ENCODE measurements at places on chromosomes 11 and 22. TPM values are rescaled to one million over a fixed set of nuclear protein-coding genes. Genes with fewer than 3 reads are reported as not detected.

GRCh38 chr11:125258291-125259032 is 93.9 kb downstream of the PKNOX2 start:
- DNase-seq = no peak

- DNase-seq = no peak
Observed at GRCh38 chr11:45091563-45092403, 54.7 kb upstream of the PRDM11 start.

DNA sequence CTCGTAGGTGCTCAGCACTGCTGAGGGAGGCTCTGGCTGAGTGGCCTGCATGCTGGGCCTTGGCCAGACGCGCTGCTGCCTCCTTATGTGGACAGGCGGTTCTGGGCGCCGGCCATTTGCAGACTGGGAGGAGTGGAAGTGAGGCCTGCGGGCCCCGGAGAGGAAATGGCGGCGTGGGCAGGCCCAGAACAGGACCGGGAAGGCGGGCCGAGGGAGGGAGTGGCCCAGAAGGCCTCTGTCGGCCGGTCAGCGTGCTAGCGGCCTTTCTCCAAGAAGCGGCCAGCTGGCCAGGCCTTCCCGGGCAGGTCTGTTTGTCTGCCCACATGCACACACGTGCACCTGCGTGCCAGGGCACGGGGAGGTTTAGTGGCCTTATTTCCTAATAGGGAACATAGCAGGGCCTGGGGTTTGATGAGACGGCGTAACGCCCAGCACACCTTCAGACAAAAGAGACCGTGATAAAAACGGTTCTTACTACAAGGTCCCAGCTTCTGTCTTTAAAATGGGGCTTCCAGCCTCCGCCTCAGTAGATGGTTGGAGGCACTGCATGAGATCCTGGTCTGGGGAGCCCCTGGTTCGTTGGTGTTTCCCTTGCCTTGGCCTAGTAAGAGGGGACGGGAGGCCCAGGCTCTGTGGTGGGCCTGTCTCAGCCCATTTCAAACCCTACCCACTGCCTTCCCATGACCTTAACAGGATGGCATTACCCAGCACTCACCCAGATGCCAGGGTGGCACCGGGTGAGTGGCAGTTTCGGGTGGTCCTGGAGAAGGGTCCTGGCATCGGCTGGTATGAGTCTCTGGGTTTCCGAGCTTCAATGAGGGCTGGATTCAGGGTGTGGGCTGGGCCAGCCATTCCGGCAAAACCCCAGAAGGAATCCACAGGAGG is 65.1 kb upstream of the PPARA start:
- DNase-seq = no peak

DNA sequence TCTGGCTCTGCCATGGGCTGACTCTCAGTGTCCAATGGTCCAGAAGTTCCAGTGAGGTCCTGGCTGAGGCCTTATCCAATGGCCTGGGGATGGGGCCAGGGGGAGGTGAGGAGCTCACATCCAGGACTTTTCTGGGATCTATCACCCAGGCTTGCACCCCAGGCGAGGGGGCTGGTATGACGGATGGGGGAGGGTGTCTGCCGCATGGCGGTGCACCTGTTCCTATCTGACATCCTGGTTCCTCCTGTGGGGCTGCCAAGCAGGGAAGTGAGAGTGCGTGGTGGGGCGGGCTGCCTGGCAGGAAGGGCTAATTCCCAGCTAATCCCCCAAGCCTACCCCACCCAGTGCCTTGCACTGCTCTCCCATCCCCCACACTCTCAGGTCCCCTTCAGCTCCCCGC is 102.1 kb downstream of the NECTIN1 start:
- DNase-seq = no peak

DNA sequence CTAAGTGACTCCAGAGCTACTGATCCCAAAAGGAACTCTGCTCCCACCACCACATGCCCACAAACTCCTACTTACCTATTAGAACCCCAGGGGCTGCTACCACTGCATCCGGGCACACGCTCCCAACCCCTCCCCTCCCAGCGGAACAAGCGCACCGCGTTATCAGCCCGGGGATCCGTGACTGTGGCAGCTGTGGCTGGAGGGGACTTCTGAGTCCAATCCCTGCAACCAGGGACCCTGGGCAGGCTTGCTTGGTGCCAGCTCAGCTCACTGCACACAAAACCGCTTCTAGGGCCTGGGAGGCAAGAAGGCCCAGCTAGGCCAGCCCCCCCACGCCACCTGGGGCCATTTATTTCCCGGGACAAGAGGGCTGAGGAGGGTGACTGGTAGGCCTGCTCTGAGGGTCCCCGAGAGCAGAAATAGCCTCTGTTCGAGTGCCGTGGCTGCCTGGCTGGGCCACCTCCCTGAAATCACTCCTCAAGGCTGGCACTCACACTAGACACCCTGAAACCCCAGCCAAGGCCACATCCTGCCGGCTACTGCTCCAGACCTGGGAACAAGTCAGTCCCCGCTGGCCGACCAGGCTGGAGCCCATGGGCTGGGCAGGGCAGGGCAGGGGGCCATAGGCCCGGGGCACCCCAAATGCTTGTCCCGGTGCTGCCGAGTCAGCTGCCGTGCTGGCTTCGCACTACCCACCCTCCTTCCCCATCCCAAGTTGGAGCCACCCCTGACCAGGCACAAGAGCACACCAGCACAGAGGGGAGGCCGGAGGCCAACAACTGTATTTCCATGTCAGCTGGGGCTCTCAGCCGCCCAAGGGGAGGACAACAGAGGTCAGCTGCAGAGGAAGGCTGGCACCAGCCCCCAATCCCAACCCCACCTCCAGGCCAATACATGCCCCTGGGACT is 1.9 kb upstream of the IFITM10 start:
- no peak for DNase-seq

- no peak for DNase-seq
Observed at GRCh38 chr11:29265381-29265780, 751.4 kb downstream of the KCNA4 start.

- no peak for DNase-seq
Observed at GRCh38 chr11:7031471-7031871, 11.2 kb downstream of the NLRP14 start.

- DNase-seq = no peak
Observed at GRCh38 chr11:110026858-110027626, 66.2 kb upstream of the ZC3H12C start.

GRCh38 chr11:36757075-36757474 is 159.0 kb upstream of the RAG2 start:
- no peak for DNase-seq

- no peak for DNase-seq
Observed at GRCh38 chr11:1484695-1485503, 1.7 kb downstream of the MOB2 start.

DNA sequence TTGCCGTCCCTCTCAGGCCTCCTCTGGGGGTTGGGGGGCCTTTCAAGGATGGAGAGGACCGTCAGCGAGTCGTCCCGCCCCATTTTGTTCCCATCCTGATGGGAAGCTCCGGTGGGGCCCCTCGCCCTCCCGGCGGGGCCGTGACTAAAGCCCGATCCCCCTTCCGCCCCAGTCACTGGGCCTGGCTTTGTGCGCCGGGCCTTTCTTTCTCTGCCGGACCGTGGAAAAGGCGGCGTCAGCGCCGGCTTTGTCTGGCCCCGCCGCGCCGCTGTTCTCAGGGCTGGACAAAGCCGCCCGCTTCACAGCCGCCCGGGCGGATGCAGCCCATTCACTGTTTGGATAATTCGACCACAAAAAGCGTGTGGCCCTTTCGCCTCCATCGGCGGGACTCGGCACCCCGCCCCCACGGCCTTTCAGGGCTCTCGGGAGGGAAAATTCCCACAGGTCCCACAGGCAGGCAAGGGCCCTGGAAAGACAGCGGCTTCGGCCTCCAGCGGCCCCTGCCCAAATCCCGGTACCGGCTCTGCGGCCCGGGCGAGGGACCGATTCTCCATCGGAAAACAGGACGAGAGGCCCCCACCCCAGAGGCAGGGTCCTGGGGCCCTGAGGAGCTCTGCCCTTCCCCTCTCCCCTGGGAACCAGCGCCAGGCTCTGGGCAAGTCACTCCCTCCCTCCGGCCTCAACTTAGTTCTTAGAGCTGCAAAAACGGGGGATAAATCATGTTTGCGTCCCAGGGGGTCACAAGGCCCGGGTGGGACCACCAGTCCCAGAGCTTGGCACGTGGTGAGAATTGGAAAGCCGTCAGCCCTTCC is 87.2 kb downstream of the WNT7B start:
- DNase-seq = no peak

Gene IGLL1
- 1.5 TPM for polyA plus RNA-seq

Gene ARHGAP20
- 4.3 TPM for polyA plus RNA-seq

Gene OR52H1
- not detected for polyA plus RNA-seq

Gene PRR33
- 0.27 TPM for polyA plus RNA-seq

Gene OR5A1
- 0.03 TPM for polyA plus RNA-seq

Gene DRICH1
- 0.59 TPM for polyA plus RNA-seq

Gene WNT7B
- 15.9 TPM for polyA plus RNA-seq

Gene KLHL35
- 0.76 TPM for polyA plus RNA-seq

Gene UNC93B1
- 10.3 TPM for polyA plus RNA-seq
